Suppressor macrophage (primary cell): ENCODE measurements at places on chromosomes 3 and 15.

GRCh38 chr3:124032311-124032880 lies 40.5 kb upstream of the ROPN1 start:
- no peak for DNase-seq

- no peak for DNase-seq
Observed at GRCh38 chr15:89841306-89841705, 26.7 kb upstream of the ANPEP start.

DNA sequence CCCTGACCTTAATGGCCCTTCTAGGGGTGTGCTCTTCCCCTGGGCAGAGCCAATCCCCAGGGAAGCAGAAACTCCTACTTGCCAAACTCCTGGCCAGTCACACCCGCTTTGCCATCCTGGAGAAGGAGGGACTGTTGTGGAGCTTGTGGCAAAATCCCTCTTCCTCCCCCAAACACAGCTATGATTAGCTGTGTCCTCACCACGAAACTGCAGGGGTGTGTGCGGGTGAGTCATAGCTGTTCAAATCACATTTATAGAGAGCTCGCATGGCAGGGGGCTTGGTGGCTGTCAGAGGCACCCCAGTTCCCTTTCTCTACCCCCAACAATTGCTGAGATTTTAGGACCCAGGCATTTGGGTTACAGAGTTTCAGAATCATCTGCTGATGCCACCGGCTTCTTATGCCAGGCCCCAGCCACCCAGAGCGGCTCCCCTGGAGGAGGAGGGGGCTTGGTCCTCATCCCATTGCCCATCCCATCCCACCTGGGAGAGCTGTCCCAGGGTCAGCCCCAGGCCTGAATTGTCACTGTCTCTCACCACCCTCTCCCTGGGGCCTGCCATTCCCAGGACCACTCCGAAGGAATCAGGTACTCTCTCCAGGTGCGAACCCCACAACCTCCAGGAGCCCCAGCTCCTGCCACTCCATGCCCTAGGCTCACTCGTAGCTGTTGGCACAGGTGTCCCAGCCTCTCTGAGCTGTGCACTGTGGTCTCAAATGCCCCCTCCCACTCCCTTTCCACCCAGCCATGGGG lies 28.8 kb upstream of the MAGEF1 start:
- peak; percentile 65 for DNase-seq

DNA sequence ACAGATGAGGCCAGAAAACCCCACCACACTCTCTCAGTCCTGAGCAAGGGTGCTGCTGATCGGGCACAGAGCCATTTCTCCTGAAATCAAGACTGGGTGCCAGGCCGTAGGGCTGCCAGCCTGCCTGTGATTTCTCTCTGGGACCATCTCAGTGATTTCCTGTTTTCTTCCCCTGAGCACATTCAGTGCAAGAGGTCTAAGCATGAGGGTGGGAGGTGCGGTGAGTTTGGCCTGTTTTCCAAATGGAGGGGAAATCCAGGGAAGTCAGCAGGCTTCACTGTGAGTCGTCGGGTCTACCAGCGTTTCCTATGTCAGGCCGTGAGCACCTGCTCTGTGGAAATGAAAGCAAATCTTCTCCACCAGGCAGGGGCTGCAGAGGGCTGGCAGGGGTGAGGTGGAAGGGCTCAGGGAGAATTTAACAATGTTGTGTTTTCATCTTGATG lies 82.3 kb downstream of the ST6GAL1 start:
- DNase-seq: peak; percentile 66

DNA sequence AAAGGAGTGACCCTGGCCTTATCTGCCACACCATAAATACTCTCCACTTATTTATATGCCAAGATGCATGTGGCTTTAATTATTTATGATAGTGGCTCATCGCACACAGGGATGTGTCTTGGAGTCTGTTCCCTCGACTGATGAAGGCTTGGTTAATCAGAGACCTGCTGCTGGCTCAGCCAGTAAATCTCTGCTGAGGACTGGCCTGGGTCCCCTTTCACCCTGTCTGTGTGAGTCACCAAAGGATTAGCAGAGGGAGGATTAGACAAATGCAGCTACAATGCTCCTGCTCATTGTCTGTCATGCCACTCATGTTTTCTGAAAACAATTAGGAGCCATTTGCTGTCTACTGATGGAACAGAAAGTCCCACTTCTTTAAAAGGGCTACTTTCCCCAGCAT lies 226.8 kb downstream of the NTRK3 start:
- no peak for DNase-seq

DNA sequence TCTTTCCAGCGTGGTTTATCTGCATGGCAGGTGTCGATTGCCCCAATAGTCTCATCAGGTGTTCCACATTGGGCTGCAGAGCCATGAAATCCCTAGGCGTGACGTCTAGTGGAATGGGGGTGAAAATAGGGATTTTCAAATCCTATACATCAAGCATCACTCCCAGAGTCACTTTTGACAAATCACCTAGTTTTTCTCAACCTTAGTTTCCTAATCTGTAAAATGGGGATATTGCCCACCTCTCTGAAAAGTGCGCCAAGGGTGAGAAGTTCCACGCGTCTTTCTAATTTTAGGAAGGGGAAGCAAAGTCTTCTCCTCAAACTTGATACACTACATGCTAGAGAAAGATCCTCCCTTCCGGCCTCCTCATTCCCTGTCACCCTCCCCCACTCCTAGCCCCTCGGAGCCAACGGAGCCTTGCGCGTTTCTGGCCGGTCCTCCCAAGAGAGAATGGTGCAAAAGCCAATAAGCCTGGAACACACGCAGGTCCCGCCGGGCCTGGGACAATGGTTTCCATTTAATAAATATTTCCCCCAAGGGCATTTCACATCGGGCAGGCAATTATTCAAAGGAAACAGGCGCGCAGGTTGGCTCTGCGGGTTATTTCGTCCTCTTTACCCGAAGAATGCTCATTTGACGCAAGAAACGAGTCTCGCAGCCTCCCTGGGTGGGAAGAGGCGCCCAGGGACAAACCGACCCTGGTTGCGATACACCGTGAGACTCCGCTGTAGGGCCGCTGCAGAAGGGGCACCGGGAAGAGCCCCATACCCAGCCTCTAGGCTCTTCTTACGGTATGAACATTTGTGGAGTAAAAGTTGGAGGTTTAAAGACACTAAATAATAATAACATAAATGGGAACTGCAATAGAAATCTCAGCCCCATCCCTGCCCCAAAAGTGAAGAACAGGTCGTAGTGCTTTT lies 1.2 kb upstream of the SOX14 start:
- no peak for DNase-seq

DNA sequence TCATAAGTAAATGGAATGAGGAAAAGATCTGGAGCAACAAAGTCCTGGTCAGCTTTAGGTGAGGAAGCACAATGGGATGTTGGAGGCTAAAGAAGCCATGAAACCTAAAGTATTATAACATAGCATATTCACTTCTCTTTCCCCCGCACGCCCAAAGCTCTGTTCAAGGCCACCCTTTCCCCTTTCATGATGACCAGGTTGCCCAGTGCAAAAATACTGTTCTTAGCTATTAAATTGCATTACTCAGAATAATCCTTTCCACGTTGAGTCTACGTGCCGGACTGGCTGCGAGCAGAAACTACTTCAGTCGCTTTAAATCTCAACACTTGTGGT lies 589 bp upstream of the MAPKBP1 start:
- DNase-seq: no peak

DNA sequence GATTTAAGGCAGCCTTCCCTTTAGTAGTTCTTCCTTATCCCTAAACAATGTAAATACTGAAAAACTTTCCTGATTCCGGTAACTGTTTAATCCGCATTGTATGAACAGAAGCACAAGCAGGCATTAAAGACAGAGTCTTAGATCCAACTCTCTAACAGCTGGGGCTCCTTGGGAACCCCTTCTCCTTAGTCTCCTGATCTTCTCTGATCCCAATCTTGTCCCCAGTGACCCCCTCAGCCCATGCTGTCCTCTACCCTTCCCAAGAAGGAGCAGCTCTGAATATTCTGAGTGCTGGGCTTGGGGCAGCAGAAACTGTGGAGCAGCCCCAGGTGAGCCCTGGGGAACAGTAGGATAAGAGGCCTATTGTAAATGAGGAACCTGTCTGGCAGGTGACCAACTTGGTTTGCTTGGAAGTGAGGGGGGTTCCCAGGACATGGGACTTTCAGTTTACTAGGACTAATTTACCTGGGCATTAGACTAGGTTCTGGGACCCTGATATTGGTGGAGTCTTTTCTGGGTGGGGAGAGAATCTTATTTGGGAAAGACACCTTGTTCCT lies 13.0 kb upstream of the SLC30A4 start:
- no peak for DNase-seq

GRCh38 chr3:27454461-27454860 lies 29.7 kb downstream of the SLC4A7 start:
- no peak for DNase-seq

DNA sequence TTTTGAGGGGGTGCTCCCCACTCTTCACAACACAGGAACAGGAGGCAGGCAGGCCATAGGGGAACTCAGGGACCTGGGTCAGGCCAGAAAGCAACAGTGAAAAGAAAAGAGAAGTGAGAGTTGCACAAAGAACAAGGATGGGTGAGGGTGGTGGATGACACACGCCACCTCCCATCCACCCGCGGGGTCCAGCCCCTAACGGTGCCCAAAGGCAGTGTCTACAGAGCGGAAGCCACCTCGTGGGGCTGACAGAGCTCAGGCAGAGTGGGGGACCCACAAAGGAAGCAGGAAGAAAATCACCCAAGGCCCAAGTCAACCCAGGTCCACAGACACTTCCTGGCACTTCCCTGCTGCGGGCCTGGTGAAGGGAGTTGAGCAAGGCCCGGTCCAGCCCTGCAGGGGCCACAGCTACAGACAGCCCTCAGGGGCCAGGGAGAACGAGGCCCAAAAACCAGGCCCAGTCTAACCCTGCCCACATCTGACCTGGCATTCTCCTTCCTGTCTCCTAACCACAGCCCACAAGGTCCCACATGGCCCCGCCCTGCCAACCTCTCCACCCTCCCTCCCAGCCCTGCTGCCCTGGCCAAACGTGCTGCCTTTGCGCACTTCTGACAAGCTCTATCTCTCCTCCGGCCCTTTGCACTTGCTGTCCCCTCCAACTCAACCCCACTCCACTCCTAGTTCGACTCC lies 5.9 kb downstream of the NUP210 start:
- DNase-seq: peak; percentile 95

- no peak for DNase-seq
Observed at GRCh38 chr3:169179321-169179720, 484.2 kb downstream of the MECOM start.

DNA sequence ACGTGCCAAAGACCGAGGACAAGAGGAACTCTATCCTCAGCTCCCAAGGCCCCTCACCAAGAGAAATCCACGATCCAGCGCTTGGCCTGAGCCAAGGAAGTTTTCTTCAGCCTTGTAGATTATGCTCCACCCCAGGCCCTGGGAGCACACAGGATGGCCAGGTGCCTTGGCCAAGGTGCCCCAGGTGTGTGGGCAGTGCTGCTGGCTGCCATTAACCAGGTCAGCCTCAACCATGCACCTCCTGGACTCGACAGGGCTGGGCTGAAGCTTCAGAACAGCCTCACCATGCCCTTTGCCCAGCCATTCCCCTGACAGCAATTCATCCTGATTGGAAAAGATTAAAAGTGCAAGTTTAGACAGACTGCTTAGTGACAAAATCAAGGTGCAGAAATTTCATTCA lies 10.9 kb upstream of the MESP1 start:
- DNase-seq: no peak

DNA sequence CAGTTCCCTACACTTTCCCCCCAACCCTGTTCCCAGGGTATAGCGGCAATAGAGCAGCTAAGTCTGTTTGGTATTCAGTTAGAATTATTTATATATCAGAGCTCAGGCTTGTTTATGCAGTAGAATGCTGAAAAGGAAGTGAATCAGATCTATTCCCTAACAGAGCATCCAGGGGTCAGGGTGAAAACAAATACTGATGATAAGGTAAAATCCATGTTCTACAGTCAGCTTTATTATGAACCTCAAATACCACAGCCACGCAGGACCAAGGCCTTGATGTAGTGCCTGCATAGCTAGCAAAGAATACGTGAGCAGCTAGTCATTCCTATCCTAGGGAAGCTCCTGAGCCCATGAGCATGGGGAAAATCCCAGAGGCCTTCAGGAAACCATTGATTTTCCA lies 229.7 kb upstream of the ICE2 start:
- no peak for DNase-seq

DNA sequence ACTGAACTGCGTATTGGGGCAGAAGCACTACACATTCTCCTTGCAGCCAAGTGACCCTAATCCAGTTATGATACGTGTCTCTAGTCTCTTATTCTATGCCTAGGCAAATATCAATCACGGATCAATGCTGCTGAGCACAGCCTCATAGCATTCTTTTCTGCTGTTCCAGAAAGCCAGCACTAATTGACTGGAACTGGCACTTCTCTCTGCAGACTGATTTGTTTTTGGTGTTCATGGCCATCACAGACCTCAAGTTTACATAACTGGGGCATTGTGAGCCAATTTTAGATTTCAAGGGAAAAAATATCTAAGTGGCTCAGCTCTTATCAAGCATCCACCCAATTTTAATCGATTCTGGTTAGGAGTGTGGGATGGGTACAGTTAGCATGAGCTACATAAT lies 37.9 kb downstream of the GLDN start:
- DNase-seq: no peak

GRCh38 chr15:26766262-26766661 lies 6.6 kb downstream of the GABRB3 start:
- DNase-seq: no peak

DNA sequence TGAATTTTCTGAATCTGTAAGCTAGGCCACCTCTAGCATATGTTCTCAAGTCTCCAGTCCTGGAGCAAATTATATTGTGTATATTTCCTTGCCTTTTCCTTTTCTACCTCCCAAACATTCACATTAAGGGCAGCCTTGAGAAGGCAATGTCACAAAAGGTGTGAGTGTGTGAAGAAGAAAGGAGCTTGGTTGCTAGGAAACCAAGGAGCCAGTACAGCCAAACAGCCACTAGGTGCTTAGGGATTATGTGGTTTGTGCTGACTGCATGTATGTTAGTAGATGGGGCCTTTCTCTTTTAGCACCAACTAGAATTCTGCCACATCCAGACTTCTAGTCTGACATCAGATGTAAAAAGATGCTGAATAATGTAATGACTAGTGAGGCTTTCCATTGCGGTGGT lies 118.8 kb upstream of the DAZL start:
- DNase-seq: no peak

DNA sequence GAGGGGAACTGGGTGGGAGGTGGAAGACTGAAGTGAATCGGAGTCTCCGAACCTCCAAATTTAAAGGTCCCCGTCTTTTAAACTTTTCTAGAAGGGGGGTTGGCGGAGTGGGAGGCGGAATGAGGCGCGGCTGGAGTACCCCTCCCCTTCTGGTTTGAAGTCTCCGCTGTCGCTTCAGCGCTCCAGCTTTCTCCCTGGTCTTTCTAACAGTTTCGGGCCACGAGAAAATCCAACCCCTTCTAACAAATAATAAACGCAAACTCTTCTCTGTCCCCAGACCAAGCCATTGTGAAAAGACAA lies 2.5 kb upstream of the MECOM start:
- DNase-seq: no peak

DNA sequence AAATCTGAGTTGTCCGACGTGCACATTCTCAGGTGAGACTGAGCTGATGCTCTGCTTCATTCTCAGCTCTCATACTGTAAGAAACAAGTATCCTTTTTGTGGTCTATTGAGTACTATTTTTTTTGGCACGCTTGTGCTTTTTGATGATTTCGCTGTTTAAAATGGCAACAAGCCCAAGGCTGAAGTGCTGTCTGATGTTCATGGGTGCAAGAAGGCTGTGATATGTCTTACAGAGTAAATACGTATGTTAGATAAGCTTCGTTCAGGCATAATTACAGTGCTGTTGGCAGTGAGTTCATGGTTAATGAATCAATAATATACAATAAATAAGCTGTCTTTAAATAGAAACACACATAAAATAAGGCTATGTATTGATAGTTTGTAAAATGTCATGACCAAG lies 27.2 kb downstream of the AQR start:
- no peak for DNase-seq

- DNase-seq: no peak
Observed at GRCh38 chr15:27458345-27459084, 487.5 kb downstream of the GABRG3 start.
